ENCODE measurements at places on chromosomes 1 and 21.

DNA sequence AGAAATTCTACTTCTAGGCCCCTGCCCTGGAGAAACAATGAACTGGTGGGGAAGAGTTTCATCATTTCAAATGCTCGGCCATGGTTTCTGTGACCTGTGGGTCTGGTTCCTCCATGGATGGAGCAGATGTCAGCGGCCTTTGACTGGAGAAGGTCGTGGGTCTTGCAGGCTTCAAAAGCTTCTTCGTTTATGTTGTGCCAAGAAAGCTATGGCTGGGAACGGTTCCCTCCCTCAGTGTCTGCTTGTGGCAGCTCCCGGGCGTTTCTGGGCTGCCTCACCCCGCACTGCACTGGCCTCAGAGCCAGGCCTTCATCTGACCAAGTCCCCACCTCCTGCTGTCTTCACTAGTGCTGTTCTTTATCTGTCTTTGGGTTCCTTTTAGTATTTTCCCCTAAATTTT, 46.4 kb upstream of the POFUT2 start:
- no peaks in the 10 kb centered on the region for H3K36me3 ChIP-seq
- no peaks in the 10 kb centered on the region for H3K4me1 ChIP-seq
- no peak overlapping the region for H3K27ac ChIP-seq
- no peak for DNase-seq
- no peak overlapping the region for H3K4me3 ChIP-seq
- peaks cover 3% of the 10 kb centered on the region for H3K27me3 ChIP-seq

- DNase-seq: no peak
- peak overlapping the region; percentile 32 for H3K4me3 ChIP-seq
- H3K36me3 ChIP-seq: peaks cover 27% of the 10 kb centered on the region
- H3K27ac ChIP-seq: peak overlapping the region; percentile 77
Measured at GRCh38 chr21:42384989-42385388, 10.9 kb downstream of the TMPRSS3 start.

DNA sequence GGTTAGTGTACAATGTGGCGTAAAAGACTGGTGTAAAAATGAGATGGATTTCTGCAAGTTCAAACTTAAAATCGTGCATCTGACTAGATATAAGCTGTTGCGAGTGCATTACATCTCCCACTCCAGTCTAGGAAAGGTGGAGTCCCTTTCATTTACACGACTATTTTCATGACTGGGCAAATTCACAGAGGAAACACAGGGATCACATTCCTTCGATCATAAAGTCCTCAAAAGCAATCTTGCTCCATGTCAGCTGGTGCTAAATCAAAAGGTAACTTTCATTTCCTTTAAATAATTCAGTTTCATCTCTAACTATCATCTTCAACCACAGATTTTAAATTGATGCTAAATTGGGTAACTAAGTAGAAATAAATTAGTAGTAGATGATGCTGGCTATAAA, 100.0 kb downstream of the HLCS start:
- DNase-seq: no peak
- H3K4me3 ChIP-seq: no peak overlapping the region
- no peaks in the 10 kb centered on the region for H3K36me3 ChIP-seq
- no peaks in the 10 kb centered on the region for H3K27me3 ChIP-seq

GRCh38 chr1:58524353-58524945, 22.1 kb downstream of the OMA1 start:
- H3K4me3 ChIP-seq: no peak overlapping the region
- no peak overlapping the region for H3K27ac ChIP-seq
- peak; percentile 23 for DNase-seq
- H3K4me1 ChIP-seq: peaks cover 14% of the 10 kb centered on the region

DNA sequence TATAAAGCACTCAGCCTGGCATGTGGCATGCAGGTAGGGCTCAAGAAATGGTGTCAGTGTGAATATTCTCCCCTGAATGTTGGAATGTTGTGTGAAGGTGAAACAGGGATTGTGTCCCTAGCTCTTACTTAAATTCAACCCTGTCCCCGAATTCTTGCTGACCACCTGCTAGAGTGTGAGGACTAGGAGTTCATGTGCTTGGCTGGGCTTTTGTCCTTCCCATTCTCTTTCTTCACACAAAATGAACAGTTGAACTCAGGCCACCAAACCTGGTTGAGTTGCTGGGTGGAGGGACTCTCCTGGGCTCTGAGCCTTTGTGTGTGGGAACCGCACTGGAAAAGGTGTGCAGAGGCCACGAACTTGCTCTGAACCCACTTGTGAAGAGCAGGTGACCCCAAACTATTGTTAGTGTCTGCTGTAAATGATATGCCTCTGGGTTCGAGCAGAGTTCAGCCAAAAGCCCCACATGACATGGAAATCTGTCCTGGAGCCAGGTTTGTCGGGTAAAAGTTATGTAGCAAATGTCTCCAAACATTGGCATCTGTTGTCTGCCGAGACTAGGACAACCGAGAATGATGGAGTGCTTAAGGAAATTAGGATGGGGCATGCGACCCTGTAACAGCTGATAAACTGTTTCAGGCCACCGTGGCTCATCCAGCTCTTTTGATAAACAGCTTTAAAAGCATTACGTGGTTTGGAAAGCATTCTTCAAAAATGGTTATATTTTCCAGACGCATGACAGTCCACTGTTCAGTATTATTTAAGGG, 144.2 kb downstream of the DHRS3 start:
- H3K4me3 ChIP-seq: peak overlapping the region; percentile 69
- peaks cover 68% of the 10 kb centered on the region for H3K4me1 ChIP-seq
- H3K27ac ChIP-seq: peak overlapping the region; percentile 93
- no peaks in the 10 kb centered on the region for H3K27me3 ChIP-seq
- no peak for DNase-seq
- H3K36me3 ChIP-seq: peaks cover 42% of the 10 kb centered on the region

GRCh38 chr1:229217716-229218115, 53.2 kb upstream of the RAB4A start:
- no peak overlapping the region for H3K27ac ChIP-seq
- H3K4me1 ChIP-seq: no peaks in the 10 kb centered on the region
- H3K36me3 ChIP-seq: no peaks in the 10 kb centered on the region

- no peaks in the 10 kb centered on the region for H3K36me3 ChIP-seq
- peaks cover 5% of the 10 kb centered on the region for H3K4me1 ChIP-seq
- peak overlapping the region; percentile 17 for H3K4me3 ChIP-seq
- H3K27me3 ChIP-seq: peaks cover 5% of the 10 kb centered on the region
- no peak for DNase-seq
Measured at GRCh38 chr1:36729716-36730510, 247.2 kb upstream of the CSF3R start.

DNA sequence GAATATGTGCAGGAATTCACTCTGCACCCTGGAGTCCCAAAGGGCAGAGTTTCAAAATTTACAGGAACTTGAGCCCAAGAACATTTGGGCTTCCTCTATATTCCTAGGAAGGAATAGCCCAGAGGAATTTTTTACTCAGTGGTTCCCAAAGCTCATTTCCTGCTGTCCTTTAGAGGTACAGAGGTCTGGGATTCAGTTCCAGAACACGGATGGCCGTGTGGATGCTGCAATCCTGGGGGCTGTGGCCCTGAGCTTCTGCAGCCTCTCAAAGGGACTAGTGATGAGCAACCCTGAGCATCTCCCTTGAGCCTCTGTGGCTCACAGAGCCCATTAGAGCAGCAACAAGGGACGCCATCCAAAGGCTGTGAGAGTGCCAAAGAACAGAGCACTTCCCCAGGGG, 10.1 kb upstream of the RHOU start:
- H3K27ac ChIP-seq: no peak overlapping the region
- no peaks in the 10 kb centered on the region for H3K36me3 ChIP-seq
- H3K4me1 ChIP-seq: no peaks in the 10 kb centered on the region
- DNase-seq: no peak

DNA sequence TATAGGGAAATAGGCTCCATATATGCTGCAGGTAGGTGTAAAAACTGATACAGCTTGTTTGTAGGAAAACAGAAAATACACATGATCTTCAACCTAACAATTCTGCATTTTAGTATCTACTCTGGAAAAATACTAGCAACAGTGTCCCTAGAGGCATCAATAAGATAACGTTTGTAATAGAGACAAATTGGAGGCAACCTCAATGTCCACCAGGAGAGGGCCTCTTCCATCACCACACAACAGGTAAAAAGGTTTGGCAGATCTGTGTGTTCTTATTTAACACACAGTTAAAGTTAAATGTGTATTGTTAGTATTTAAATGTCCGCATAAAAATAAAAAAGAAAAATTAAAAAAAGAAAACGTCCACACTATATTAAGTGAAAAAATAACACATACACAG, 5.4 kb downstream of the EIF2D start:
- no peak overlapping the region for H3K27ac ChIP-seq
- H3K36me3 ChIP-seq: peaks cover 35% of the 10 kb centered on the region
- no peak overlapping the region for H3K4me3 ChIP-seq
- no peaks in the 10 kb centered on the region for H3K27me3 ChIP-seq
- DNase-seq: no peak

GRCh38 chr1:119713749-119714456, 2.2 kb downstream of the PHGDH start:
- peaks cover 42% of the 10 kb centered on the region for H3K4me1 ChIP-seq
- peaks cover 14% of the 10 kb centered on the region for H3K36me3 ChIP-seq
- H3K27me3 ChIP-seq: peaks cover 19% of the 10 kb centered on the region
- DNase-seq: no peak
- no peak overlapping the region for H3K27ac ChIP-seq

- peaks cover 87% of the 10 kb centered on the region for H3K27me3 ChIP-seq
- peak within 1 kb of the TSS; percentile 41 for H3K4me3 ChIP-seq
- H3K4me1 ChIP-seq: peaks cover 41% of the 10 kb centered on the region
- no peaks in the 10 kb centered on the region for H3K36me3 ChIP-seq
- H3K27ac ChIP-seq: no peak within 1 kb of the TSS
Measured at GRCh38 chr1:24319312-24319863, at the start of gene GRHL3. Gene GRHL3 (plus strand): TSS chr1:24319357. CDS start chr1:24319552, 195 bp downstream.

DNA sequence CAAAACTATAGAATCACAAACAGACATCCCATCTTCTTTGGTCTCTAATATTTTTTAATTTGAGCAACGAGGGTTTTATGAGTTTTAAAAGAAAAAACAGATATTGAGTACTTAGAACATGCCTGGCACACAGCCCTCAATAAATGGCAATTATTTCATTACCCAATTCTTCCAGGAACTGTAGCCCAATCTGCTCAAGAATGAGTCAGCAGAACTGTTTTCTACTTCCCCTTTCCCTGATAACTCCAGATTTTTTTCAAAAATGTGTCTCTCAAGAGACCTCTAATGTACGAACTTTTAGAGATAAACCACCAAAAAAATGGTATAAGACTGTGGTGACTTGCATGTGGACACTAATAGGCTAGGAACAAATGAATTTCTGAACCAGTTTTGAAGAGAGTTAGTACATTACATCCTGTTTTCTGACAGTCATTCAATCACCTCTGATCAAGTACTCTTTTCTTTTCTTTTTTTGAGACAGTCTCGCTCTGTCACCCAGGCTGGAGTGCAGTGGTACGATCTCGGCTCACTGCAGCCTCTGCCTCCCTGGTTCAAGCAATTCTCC, 11.5 kb downstream of the ABL2 start:
- peak overlapping the region; percentile 20 for H3K27ac ChIP-seq
- H3K4me3 ChIP-seq: no peak overlapping the region
- H3K36me3 ChIP-seq: no peaks in the 10 kb centered on the region
- H3K27me3 ChIP-seq: no peaks in the 10 kb centered on the region
- no peak for DNase-seq
- peaks cover 4% of the 10 kb centered on the region for H3K4me1 ChIP-seq

DNA sequence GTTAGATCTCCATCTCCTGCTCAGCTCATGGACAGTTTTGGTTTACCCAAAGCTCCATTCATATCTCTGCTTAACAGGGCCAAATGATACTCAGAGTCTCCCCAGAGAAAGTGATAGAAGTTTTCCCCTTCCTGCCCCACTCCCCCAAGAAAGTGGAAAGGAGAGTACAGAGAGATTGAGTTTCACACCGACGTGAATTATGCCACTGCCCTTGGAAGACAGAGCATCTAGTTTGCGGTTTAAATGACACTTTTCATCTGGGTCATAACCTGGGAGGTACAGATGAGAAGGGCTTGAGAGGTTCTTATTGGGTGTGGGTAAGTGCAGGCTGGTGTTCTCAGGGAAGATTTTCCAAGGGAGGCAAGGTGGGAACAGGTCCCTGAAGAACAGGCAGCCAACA, 6.9 kb upstream of the ZNF362 start:
- H3K4me3 ChIP-seq: no peak overlapping the region
- no peak overlapping the region for H3K27ac ChIP-seq
- H3K27me3 ChIP-seq: peaks cover 17% of the 10 kb centered on the region
- H3K4me1 ChIP-seq: no peaks in the 10 kb centered on the region
- DNase-seq: no peak

- H3K27me3 ChIP-seq: peaks cover 14% of the 10 kb centered on the region
- no peak overlapping the region for H3K27ac ChIP-seq
- no peak overlapping the region for H3K4me3 ChIP-seq
- DNase-seq: no peak
- no peaks in the 10 kb centered on the region for H3K36me3 ChIP-seq
- no peaks in the 10 kb centered on the region for H3K4me1 ChIP-seq
Measured at GRCh38 chr1:38263438-38263837, 216.8 kb upstream of the POU3F1 start.

DNA sequence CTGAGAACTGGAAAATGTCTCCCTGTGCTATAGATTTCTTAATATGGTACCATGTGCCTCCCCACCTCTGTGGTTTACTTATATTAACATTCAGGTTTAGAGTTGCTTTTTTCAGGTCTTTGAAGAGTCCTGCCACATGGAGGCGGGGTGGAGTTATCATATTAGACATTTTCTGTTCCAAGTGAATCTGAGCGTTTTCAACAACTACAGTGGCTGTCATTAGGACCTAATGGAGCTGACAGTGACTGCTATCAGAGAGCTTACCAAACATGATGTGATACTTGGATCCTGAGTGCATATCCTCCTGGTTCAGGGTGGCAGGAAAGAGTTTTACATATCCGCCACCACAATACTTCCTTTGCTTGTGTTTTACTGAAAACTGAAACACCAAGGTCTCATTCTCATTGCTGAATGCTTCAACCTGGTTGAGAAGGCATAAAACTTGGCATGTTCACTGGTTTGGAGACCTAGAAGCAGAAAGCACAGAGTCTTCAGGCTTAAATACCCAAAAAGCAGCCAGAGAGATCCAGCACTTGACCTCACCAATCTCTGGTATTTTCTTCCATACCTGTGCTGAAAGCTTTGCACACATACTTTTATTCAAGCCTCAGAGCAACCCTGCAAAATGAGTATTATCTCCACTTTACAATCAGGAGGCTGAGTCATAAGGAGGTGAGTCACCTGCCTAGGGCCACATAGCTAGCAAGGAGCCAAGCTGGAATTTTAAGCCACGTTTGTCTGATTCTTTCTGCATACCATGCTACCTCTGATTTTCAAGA, 47.4 kb upstream of the OSBPL9 start:
- DNase-seq: peak; percentile 55
- H3K27ac ChIP-seq: peak overlapping the region; percentile 83
- H3K4me1 ChIP-seq: peaks cover 24% of the 10 kb centered on the region

GRCh38 chr1:39006726-39007645, 15.9 kb downstream of the AKIRIN1 start:
- H3K4me3 ChIP-seq: no peak overlapping the region
- peaks cover 15% of the 10 kb centered on the region for H3K4me1 ChIP-seq
- no peaks in the 10 kb centered on the region for H3K27me3 ChIP-seq
- peaks cover 50% of the 10 kb centered on the region for H3K36me3 ChIP-seq
- no peak overlapping the region for H3K27ac ChIP-seq
- no peak for DNase-seq

- H3K27ac ChIP-seq: no peak overlapping the region
- no peak for DNase-seq
- H3K36me3 ChIP-seq: no peaks in the 10 kb centered on the region
- no peak overlapping the region for H3K4me3 ChIP-seq
- H3K4me1 ChIP-seq: peaks cover 3% of the 10 kb centered on the region
Measured at GRCh38 chr1:75984781-75985180, 52.6 kb upstream of the ASB17 start.

All from T-helper 2 cell treated with Interferon-gamma antibody and Interleukin-4, amounts not matched to agents 5 μg/mL and 100 μg/mL, for 36 hours (primary cell).